ENCODE measurements at places on chromosomes 6 and 20.
A peak's percentile ranks its signal among the peaks of the same experiment; 100 is the strongest.

GRCh38 chr6:15901141-15902115 is 227.5 kb upstream of the MYLIP start:
- DNase-seq: no peak

DNA sequence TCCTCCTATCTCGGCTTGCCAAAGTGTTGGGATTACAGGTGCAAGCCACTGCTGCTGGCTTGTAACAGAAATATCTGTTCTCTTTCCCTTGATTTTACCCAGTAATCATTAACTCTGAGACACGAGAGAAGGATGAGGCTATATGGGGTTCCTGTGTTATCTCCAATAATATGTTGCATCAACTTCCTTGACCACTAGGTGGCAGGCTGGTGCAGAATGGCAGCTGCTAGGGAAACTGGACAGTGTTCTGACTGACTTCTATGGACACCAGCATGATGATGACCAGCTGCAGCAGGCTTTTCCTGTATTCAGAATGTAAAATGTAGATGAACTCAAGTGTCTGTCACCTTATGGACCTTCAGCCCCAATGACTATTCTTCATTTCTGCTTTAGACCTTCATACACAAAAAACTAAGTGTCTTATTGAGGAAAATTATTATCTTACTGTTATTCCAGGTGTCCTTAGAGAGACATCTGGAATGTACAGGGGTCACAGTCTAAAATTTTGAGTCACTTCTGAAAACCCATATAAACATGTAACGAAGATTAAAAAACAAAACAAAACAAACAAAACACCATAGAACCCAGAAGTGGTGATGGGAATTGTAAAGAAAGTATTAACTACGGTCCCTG is 20.4 kb upstream of the CD109 start:
- peak; percentile 65 for DNase-seq

DNA sequence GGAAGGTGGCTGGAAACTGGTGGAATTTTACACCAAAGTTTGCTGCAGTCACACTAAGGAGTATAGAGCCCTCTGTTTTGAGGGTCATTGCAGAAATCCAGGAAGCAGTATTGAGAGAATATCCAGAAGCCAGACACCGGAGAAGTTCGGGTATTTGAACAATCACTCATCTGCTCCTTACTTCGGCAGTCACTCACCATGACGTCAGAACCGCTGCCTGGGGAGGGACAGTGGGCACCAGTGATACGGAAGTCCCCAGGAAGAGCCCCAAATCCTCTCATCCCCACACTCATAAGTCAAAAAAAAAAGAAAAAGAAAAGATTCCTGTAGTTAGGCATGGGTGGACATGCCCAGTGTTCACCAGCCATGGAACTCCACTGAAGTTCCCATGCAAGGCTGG is 4.0 kb downstream of the LY6G5C start:
- DNase-seq: no peak

DNA sequence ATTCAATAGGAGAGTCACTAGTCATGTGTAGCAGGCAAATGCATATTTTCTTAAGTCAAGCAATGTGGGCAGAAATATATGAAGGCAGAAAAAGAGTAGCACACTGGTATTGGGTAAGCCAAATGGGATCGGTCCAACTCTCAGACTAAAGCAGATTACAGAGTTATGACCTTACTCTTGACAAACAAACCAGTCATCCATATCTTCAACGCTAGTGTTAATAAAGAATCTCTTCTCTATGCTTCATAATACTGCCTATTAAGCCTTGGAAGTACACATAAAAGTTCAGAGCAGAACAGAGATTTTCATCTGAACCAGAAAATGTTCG is 320.2 kb upstream of the JARID2 start:
- DNase-seq: no peak

DNA sequence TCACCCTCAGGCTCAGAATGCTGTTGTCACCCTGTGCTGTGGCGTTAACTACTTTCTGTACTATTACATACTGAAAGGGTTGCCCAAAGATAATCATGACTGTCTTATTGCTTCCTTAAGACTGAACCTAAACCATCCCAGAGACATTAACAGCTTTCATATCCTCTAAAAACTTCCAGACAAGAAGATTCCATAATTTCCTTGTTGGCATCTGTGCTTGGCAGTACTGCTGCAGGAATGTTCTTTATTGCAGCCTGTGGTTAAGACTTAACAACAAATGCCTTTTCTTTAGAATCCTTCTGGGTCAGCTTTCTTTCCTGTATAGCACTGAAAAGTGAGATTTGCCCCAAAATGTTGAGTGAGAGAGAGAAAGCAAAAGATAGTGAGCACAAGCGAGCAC is 109.7 kb downstream of the GJA10 start:
- DNase-seq: no peak

- no peak for DNase-seq
Observed at GRCh38 chr6:144657691-144658090, 372.6 kb downstream of the UTRN start.

- DNase-seq: no peak
Observed at GRCh38 chr6:156804402-156804801, 27.2 kb downstream of the ARID1B start.

- DNase-seq: no peak
Observed at GRCh38 chr20:21229163-21229562, 74.0 kb upstream of the XRN2 start.
